ENCODE measurements at places on chromosomes 6 and 20.
A peak's percentile ranks its signal among the peaks of the same experiment; 100 is the strongest.

GRCh38 chr6:49339096-49339495 lies 124.0 kb downstream of the MMUT start:
- no peak for DNase-seq

- no peak for DNase-seq
Measured at GRCh38 chr6:149137594-149137993, 179.9 kb upstream of the TAB2 start.

GRCh38 chr20:33672426-33673113 lies 1.7 kb downstream of the NECAB3 start:
- DNase-seq = no peak

- DNase-seq = peak; percentile 20
Measured at GRCh38 chr6:79040083-79040482, 38.0 kb downstream of the PHIP start.

- DNase-seq = peak; percentile 56
Measured at GRCh38 chr20:38645980-38646858, 44.6 kb downstream of the ARHGAP40 start.

DNA sequence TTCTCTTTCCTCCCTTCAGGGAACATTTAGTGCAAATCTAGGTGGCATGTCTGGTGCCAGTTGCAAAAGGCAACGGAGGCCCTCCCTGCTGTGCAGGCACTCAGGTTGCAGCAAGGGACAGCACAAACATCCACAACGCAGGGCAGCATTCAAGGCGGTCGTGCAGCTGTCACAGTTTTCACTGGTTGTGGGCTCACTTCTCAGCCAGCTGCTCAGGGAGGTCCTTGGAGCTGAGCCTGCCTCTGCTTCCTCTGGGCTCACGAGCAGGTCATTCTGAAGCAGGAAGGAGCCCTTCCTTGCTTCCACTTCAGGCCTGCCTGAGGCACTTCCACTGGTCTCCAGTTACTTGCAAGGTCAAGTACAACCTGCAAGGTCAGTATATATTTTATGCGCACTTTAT lies 3.8 kb upstream of the NPEPL1 start:
- peak; percentile 19 for DNase-seq

DNA sequence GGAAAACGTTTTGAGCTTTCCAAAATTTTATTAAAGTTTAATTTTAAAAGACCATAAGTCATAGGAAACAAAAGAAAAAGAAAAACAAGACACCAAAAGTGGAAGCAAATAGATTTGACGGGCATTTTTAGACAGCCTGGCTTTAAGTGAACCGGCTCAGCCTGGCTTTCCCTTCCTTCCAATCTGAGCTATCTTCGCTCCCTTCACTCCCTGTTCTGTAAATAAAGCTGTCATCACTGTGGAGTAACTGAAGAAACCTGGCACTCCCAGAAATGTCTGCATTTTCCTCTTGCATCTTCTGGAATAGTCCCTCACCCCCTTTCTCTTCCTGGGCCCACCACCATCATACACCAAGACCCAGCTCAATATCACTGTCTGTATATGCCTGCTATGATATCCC lies 131.9 kb downstream of the IMPG1 start:
- DNase-seq = no peak

GRCh38 chr6:69818223-69818930 lies 21.6 kb upstream of the LMBRD1 start:
- no peak for DNase-seq

DNA sequence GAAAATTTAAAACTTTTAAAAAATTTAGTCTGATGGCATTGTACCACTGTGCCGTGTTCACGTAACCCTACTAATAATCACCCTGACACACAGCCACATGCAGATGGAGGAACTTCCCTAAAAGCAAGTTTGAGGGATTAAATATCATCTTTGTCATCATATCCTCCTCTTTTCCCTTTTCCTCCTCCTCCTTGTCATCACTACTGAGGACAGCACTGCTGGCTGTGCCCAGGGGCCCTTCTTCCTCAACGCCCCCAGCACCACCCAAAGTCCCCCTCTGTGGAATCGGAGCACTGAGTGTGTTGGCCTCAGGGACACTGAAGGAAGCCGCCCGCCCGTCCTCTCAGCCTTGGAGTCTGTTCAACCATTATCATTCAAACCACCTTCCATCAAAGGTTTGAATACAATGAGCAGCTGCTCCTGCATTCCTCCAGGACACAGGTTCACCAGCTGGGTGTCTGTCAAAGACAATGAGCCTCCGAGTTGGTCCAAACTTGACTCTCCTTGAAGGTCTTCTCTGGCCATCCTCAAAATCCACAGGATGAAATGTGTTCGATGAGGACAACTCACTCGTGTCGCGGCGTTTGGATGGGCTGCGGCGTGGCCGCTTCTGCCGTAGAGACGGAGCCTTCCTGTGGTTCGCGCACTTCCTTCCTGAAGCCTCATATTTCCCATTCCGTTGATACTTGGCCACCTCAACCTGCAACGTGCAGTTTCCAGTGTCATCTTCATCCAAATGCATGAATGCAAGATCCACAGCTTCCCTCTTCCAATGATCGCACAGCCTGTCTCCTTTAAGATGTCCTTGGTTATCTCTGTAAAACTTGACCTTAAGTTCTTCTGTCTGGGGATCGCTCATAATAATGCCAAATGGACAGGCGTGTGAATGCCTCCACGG lies 23.3 kb downstream of the NQO2 start:
- DNase-seq = peak; percentile 73

GRCh38 chr6:43924222-43924702 lies 154.3 kb downstream of the VEGFA start:
- peak; percentile 88 for DNase-seq

DNA sequence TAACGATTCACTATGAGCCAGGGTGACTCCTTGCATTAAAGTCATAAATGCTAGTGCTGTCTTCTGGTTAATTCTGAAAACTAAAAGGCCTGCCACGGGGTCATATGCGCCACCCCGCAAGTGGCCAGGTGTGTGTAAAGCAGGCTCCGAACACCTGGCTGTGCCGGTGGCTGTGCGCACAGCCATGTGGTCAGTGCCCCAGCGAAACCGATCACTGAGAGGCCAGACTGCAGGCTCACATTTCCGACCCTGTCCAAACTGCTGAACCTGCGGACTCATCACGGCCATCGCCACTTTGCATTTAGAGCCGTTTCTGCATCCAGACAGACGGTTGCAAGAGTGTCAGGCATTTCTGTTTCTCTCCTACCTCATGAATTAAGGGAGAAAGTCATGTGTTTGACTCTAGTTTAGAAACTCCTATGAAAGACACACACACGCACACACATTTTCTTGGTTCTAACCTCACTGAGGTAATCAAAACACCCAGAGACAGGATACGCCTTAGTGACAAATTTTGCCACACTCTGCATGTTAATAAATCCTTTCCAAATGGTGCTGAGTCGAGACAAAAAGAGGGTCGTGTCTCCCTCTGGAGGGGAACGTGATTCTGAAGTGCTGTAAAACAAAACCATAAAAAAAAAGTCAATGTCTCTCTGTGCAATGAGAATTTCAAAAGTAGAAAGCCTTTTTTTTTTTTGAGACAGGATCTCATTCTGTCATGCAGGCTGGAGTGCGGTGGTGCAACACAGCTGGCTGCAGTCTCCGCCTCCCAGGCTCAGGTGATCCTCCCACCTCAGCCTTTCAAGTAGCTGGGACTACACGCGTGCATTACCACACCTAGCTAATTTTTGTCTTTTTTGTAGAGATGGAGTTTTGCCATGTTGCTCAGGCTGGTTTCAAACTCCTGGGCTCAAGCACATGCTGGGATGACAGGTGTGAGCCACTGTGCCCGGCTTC lies 31.0 kb upstream of the TCFL5 start:
- no peak for DNase-seq

DNA sequence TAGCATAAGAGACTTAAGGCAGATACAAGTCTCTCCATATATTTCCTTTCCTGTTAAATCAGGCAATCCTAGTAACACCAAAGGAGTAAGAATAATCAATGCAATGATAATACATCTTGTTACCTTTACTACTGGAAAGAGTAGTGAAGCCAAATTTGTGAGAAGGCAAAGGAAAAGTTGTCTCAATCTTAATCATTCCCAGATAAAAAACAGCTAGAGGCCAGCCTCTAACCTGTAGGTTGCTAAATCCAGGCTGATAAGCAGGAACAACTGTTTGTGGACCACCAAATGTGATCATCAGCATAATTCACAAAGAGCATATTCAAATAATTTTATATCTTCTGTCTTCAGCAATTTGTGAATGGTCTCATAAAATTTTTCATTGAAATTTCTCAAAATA lies 189.2 kb upstream of the ADGRB3 start:
- DNase-seq = no peak

- DNase-seq = no peak
Measured at GRCh38 chr6:36594816-36595643, 868 bp downstream of the SRSF3 start.

- DNase-seq = no peak
Measured at GRCh38 chr20:46820682-46821081, 74.0 kb upstream of the EYA2 start.

- peak; percentile 80 for DNase-seq
Measured at GRCh38 chr6:70537266-70537665, 29.5 kb upstream of the SDHAF4 start.

DNA sequence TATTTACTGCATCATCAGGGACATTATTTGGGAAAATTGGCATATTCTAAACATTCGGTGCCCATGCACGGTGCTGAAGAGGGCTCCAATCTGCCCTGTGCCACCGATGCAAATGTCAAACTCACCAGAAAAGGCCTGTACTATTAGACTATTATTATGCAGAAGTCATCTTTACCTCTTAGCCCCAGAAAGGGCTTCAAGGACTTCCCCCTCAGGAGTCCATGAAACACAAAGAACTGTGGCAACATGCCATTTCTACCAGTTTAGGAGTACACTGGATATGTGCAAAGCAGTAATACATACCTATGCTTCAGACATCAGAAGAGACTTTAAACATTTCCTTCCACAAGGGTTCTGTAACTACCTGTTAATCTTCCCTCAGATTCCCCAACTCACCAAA lies 8.6 kb downstream of the DIDO1 start:
- no peak for DNase-seq

- DNase-seq = peak; percentile 96
Measured at GRCh38 chr6:16712931-16713484, 48.3 kb downstream of the ATXN1 start.

Measured in MV-4-11 (cell line).